ENCODE measurements at places on chromosomes 4 and X.

DNA sequence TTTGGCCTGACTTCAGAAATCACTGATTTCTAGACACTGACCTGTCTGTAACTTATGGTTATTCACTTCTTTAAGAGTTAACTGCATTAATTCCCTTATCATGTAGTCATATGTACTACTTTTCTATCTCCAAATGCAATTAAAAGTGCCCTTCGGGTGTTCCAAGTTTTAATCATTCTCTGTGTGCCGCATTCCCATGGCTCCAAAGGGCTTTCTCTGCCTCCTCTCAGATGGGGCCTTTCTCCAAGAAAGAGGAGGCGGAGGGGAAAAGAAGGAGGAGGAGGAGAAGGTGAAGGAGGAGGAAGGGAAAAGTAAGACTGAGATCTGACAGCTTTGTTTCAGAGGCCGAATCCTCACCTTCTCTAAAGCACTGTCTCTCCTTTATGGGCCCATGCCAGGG is 325.8 kb downstream of the LDB2 start:
- DNase-seq: no peak

GRCh38 chr4:150005537-150005936 is 72.7 kb upstream of the DCLK2 start:
- peak; percentile 67 for DNase-seq

- DNase-seq: no peak
Observed at GRCh38 chr4:176298664-176299063, 21.1 kb upstream of the SPCS3 start.

- no peak for DNase-seq
Observed at GRCh38 chrX:1527457-1527856, 9.5 kb downstream of the P2RY8 start.

DNA sequence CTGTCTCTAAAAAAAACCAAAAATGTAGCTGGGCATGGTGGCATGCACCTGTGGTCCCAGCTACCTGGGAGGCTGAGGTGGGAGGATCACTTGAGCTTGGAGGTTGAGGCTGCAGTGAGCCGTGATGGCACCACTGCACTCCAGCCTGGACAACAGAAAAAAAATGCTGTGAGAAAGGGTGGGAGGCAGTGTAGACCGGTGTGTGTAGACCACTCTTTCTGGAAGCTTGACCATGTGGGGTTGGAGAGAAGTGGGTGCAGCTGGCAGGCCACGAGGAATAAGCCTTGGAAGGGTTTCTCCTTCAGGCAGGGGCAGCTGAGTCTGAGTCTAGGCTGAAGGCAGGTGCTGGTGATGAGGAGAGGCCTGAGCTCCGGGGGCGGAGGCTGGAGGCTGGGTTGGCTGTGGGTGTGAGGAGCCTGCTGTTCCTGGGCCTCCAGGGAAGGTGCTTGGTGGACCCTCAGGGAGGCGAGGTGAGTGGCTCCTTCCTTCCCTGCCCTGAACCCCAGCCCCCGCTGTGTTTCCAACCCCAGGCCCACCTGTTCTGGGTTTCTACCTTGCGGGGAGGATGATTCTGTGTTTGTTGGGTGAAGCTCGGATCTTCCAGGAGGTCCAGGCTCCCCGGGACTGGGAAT is 9.3 kb upstream of the TBC1D14 start:
- DNase-seq: no peak

GRCh38 chr4:30866907-30867306 is 146.7 kb downstream of the PCDH7 start:
- no peak for DNase-seq

DNA sequence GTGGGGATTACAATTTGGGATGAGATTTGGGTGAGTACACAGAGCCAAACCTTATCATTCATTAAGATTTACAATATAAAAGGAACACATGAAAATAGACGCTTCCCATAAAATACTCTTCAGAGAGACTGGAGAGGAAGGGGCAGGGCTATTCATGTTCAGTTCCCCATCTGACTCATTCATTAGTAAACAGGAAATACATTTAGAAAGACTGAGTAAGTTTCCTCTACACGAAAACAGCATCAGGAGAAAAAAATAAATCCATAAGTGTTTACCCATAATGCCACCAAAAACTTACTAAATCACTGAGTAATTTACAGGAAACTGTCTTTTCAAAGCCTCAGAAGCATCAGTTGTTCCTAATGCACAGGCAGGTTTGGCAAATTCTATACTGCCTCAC is 255.4 kb upstream of the CXorf51A start:
- no peak for DNase-seq

- DNase-seq: no peak
Observed at GRCh38 chr4:175422331-175422730, 389.7 kb downstream of the GPM6A start.

- DNase-seq: no peak
Observed at GRCh38 chr4:2087170-2087569, 28.0 kb downstream of the NAT8L start.

GRCh38 chr4:60129740-60130139 is 1070.4 kb upstream of the ADGRL3 start:
- no peak for DNase-seq

- no peak for DNase-seq
Observed at GRCh38 chr4:52853351-52853750, 8.8 kb upstream of the RASL11B start.

DNA sequence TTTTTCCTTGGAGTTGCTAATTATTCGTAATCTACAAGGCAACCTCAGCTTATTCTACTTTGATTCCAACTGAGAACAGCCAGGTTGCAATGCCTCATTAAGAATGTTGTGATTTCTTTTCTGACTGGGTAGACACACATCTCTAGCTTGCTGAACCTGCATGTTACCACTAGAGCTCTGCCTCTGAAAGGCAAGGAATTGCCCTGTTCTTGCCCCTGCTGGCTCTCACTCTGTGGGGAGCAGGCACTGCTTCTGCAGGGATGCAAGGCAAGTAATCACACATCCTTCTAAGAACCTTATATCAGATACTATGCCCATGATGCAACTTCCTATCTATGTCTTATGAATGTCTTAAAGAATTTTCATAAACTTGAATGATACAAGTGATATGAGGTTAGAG is 503.2 kb downstream of the PACRGL start:
- no peak for DNase-seq

GRCh38 chr4:25928379-25929297 is 14.6 kb downstream of the SMIM20 start:
- peak; percentile 85 for DNase-seq

- no peak for DNase-seq
Observed at GRCh38 chr4:74109116-74109869, 10.3 kb upstream of the CXCL2 start.

- peak; percentile 12 for DNase-seq
Observed at GRCh38 chr4:48375651-48376304, 34.4 kb downstream of the SLAIN2 start.

GRCh38 chr4:133402616-133403015 is 253.5 kb downstream of the PCDH10 start:
- DNase-seq: no peak

DNA sequence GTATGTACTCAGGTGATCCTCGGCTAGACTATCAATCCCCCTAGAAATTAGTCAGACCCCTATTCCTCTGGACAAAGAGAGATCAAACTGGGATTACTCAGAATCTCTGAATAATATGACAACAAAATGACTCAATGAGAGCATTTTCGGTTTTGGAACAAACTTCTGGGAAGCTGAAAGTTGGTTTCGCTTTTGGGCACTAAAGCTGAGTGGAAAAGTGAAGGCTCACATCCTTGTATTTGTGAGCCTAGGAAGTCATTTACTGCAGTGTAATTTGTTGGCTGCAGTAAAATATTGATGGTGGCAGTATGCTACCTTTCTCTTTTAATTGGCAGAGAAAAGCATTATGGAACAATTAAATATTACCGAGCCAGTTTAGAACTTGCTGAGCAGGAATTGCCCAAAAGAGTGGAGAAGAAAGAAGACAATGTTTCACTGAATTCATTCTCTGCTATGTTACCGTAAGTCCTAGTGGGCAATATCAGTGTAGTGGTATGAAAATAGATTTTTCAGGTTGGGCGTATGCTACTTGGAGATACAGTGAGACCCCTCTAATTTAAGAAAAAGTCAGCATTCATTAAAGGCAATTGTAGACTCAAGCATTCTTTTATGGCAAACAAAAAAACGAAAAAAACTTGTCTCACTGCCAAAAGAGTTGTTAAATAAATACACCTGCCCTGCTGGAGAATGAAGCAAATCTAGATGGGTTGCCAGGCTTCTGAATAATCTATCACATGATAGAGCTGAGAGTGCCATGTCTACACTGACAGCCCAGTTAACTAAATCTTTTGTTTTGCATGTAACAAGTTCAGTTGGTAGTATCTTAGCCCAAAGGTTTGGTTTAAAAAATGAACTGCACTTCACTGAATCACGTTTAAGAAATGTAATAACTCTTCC is 69.6 kb downstream of the AGTR2 start:
- DNase-seq: peak; percentile 52

GRCh38 chrX:151697522-151697921 is 2.3 kb downstream of the PRRG3 start:
- no peak for DNase-seq

- DNase-seq: no peak
Observed at GRCh38 chr4:16846540-16847117, 51.8 kb downstream of the LDB2 start.

DNA sequence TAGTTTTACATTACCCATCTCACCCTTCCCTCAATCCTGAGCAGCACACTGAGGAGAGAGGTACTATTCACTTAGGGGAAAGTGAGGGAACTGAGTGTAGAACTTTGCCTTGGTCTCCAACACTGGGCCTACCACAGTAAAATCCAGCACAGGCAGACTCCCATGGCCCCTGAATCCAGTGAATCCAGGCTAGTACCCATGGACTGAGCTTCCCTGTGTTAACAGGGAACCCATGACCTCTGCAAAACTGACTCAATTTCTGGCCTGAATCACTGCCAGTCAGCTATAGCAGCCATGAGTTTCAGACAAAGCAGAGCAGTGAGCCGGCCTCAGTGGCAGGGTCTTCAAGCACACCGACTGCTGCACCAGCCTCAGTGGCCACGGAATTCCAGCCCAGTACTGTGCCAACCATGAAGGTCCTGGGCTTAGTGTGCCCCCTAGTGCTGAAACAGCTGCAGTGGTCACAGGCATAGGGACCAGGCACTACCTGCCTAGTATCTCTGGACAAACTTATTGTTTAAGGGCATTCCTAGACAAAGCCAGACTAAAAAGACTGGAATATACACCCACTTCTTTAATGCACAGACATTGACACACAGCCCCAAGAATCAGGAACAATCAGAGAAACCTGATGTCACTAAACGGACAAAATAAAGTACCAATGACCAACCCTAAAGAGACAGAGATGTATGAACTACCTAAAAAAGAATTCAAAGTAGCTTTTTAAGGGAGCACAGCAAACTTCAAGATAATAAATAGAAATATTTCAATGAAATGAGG is 127.4 kb upstream of the RPL34 start:
- no peak for DNase-seq

DNA sequence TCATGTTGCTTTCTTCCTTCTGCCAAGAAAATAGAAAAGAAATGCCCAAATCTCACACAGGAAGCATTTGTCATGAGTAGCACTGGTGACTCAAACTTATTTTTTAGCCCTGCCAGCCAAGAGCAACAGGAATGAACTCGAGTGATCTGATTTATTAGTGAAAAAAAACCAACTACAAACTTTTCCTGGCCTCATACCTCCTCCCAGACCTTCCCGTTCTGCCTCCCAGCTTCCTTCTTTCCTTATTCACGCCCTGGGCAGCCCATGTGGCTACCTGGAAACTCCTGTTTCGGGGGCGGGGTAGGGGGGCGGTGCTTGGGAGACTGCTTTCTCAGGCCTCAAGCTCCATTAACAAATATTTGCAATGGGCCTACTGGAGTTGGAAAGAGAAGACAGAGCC is 178.5 kb downstream of the NHS start:
- DNase-seq: no peak

DNA sequence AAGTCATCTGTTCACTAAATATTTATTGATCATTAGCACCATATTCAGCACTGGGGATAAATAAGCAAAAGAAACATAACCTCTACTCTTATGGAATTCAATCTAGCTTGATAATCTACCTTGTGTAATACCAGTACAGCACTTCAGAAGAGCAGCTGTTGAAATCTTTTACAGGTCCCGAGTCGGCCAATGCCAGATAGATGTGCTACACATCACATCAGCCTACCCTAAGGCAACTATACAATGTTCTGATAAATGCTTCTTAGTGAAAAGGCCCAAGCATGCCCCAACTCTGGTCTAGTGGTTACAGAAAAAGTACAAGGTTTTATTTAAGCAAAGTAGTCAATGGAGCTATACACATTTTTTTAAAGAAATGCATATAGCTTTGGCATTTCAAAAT is 68.7 kb downstream of the MAPK10 start:
- no peak for DNase-seq

DNA sequence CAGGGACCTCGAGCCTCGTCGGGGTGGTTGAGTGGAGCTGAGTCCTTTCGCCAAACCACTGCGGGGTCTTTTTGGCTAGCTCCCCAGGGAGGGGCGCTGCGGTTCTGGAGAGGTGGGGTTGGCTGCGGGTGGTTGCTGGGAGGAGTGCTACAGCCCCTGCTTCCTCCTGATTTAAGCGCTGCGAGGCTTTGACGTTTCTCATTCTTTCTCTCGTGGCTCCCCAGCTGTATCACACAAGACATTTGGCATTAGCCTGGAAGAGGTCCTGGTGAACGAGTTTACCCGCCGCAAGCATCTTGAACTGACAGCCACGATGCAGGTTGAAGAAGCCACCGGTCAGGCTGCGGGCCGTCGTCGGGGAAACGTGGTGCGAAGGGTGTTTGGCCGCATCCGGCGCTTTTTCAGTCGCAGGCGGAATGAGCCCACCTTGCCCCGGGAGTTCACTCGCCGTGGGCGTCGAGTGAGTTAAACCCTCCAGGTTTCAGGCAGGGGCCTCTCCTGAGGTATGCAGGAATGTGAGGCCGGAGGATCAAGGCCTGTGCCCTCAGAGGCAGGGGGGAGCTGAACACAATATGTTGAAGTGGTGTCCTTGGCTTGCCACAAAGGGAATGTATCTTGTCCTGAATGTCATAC is 25.5 kb downstream of the ARHGAP36 start:
- no peak for DNase-seq

GRCh38 chrX:101370888-101371504 is 15.0 kb downstream of the BTK start:
- DNase-seq: no peak

GRCh38 chrX:136086521-136086920 is 60.8 kb upstream of the FHL1 start:
- no peak for DNase-seq
